ENCODE measurements at places on chromosomes 1 and 21.

GRCh38 chr1:117802531-117803257 is 126.7 kb downstream of the GDAP2 start:
- DNase-seq, result no peak

DNA sequence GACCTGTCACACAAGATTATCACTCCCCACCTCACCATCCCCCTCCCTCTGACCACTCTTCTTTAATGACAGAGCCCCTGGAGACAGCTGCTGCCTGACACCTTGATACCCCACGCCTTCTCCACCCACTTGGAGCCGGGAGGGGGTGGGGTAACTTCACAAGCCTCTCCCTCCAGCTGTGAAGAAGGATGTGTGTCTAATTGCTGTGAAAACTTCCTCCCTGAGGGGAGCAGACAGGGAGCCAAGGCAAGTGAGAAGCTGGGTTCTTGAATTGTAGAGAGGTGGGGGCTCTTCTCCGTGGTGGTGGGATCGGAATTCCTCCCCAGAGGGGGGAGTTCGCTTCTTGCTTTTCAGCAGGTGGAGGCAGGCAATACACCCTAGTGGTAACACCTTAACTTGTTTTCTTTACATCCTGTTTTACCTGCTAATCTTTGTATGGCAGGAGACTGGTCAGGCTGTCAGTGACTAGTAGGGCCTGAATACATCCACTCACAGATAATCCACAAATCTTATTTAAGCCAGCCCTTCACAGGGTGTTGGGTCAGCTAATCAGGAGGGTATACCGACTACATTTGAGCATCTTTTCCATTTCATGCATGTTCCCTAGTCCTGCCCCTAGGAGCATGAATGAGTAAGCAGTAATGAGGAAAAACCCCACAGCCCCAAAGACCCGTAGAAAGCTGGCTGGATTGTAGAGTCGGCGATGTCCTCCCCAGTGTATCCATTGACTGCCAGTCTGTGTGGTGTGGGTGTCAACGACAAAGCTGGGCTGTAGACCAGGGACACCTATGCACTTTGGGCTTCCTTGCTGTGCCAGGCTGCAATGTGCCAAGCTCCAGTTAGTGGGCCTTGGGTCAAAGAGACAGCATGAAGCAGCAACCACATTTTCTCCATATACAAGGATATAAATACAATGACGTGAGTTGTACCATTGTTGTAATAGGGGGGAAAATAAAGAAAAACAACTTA is 57.3 kb downstream of the NFASC start:
- no peak for DNase-seq

GRCh38 chr1:7993593-7994479 is 32.3 kb downstream of the ERRFI1 start:
- DNase-seq, result peak; percentile 62

DNA sequence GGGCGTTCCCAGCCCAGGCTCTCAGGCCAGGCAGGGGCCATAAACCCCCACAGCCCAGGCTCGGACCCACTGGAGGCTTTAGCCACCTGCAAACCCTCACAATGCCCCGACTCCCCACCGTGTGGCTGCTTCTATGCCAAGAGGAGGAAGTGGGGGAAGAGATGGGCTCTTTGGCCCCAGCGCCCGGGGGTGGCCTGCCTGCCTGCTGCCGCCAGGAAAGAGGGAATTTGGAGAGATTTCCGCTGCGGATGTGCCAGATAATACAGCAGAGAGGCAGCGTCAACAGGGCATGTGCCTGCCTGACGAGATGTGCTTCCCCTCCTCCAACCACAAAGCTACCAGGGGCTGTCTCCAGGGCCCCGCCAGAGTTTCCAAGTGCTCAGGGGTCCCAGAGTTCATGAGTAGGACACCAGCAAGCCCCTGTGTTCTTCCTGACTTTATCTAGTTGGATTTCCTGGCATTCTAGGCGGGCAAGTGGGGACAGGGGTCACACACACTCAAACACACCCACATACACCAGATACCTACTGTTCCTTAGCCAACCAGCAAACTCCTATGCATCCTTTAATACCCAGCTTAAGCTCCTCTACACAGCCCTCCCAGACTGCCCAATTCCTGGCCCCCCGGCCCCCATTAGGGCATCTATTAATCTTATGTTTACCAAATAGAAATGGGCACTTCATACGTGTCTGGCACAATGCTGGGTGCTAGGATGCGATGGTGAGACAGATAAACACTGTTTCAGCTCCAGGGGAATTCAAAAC is 14.1 kb downstream of the EPHA2 start:
- DNase-seq, result no peak

- DNase-seq, result no peak
Observed at GRCh38 chr21:42047821-42048613, 23.1 kb upstream of the UMODL1 start.

DNA sequence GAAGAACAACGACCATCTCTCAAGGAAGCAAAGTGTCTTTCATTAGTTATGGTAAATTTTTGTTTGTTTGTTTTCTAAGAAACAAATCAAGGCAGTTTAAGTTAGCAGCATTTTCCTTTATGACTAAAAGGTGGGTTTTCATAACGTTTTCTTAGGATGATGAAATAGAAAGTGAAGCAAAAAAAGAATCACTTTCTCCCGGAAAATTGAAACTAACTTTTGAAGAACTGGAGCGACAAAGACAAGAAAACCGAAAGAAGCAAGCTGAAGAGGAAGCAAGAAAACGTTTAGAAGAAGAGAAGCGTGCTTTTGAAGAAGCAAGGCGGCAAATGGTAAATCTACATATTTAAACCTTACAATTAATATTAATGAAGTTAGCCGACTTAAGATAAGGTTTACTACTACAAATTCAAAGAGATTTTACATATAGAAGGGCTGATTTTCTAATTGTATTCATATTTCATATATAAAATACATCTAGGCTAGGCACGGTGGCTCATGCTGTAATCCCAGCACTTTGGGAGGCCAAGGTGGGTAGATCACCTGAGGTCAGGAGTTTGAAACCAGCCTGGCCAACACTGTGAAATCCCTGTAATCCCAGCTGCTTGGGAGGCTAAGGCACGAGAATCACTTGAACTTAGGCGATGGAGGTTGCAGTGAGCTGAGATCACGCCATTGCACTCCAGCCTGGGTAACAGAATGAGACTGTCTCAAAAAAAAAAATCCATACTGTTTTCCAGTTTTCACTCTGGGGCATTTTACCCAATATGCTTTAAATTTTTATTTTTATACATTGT is 38.3 kb downstream of the NEXN start:
- DNase-seq, result no peak
